ENCODE measurements at places on chromosomes 5 and 9.
A peak's percentile ranks its signal among the peaks of the same experiment; 100 is the strongest.

DNA sequence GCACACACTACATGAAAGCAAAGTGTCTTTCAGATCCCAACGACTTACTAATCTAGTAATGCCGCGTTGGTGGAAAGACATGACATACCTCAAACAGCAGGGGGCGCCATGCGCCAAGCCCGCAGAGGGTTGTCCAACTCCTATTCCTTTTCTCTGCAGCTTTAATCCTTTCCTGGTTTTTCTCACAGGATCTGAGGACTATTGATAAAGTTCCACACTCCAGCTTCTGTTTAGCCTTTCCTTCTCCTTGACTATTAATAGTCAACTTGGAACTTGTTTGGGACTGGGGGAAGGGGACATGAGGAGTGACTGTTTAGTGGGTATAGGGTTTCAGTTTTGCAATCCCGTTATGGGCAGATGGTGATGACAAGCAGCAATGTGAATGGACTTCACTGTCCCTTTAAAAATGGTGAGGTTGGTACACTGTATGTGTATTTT is 62.9 kb downstream of the OTULIN start:
- peak; percentile 70 for DNase-seq

DNA sequence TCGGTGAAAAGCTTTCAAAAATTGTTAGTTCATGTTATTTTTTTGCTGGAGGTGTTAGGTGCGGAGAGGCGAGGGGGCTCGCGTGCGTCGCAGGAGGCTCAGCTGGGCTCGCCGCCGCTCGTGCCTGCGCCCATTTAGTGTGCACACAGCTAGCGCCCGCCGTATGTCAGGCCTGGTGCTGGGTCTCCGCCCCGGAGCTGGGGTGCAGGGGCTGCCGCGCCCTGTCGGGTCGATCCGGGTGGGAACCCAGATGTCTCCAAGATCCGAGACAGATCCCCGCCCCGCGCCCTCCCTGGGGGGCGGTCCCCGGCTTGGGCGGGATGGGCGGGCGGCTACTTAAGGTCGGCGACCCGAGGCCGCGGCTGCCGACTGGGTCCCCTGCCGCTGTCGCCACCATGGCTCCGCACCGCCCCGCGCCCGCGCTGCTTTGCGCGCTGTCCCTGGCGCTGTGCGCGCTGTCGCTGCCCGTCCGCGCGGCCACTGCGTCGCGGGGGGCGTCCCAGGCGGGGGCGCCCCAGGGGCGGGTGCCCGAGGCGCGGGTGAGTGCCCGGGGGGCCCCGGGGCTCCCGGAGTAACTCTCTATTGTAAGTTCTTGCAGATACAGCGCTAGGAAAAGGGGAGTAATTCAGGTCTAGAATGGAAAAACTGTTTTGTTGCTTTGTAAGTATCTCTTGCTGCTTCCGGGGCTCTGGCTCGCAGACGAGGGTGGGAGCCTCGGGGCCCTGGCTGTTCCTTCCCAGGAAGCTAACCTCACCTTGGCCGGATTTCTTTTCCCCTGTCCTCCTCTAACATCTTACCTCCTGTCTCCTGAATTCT is 31.7 kb downstream of the GSN start:
- DNase-seq, result no peak

GRCh38 chr5:174294891-174295620 is 249.6 kb downstream of the NSG2 start:
- no peak for DNase-seq

GRCh38 chr9:90078988-90079421 is 474.2 kb downstream of the GADD45G start:
- no peak for DNase-seq

GRCh38 chr5:101969742-101970141 is 326.3 kb downstream of the SLCO4C1 start:
- peak; percentile 18 for DNase-seq

DNA sequence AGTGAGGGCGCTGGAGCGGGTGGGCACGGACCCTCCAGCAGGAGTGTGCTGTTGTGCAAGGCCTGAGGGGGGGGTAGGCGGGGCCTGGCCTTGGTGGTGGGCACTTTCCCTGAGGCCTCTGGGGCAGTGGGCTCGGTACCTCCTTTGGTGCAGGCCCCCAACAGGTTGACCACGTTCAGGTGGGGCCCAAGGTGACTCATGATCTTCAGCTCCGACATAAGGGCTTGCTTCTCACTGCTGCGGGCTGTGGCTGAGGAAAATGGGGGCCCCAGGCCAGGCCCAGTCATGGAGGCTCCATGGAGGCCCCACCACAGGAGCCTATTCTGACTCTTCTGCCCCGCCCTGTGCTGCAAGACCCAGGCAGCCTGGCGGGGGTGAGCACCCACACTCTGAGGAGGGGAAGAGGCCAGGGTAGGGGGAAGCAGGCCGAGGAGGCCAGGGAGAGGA is 31.5 kb downstream of the PDGFRB start:
- DNase-seq, result no peak

DNA sequence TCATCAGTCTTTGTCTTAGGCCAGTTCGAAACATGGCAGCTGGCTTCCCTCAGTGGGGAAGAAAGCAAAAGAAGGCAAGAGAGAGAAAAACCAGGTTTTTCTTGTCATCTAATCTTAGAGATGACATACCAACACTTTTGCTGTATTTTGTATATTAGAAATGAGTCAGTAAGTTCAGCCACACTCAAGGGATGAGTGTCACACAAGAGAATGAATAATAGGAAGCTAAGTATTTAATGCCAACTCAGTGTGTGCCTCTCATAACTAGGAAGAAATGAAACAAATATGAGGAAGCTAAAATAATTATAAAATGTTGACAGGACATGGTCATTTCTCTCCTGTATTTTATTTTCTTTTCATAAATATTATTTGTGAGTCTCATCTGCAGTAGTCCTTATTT is 65.3 kb downstream of the CDH12 start:
- no peak for DNase-seq

DNA sequence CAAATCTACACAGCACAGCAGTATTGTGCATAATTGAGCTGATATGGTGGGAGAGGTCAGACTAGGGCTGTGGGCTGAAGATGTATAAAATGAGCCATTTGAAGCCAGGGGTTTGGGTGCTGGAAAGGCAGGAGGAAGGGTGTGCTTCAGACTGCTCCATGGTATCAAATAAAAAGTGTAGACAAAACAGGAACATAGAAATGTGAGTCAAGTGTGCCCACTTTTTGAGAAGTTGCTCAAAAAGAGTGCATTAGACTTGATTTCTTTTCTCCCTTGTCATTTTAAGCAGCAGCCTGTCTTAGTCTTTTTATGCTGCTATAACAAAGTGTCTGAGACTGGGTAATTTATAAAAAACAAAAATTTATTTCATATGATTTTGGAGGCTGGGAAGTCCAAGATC is 55.8 kb upstream of the ZFAND5 start:
- DNase-seq, result no peak

GRCh38 chr5:31638345-31638744 is 586 bp upstream of the PDZD2 start:
- no peak for DNase-seq

DNA sequence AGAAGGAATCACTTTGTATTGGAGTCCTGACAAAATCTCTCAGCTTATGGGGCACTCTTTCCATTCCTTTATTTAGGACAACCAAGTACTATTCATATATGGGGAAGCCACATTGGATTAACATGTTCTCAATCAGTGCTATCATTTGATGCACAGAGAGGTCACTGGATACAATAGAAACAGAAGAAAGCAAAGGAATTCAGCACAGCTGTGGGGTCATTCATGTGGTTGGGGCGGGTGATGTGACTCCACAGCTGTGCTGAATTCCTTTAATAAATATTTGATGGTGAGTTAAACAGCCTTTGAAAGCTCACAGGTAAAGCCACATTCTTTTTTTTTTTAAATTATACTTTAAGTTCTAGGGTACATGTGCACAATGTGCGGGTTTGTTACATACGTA is 854 bp upstream of the TEX48 start:
- DNase-seq, result no peak

DNA sequence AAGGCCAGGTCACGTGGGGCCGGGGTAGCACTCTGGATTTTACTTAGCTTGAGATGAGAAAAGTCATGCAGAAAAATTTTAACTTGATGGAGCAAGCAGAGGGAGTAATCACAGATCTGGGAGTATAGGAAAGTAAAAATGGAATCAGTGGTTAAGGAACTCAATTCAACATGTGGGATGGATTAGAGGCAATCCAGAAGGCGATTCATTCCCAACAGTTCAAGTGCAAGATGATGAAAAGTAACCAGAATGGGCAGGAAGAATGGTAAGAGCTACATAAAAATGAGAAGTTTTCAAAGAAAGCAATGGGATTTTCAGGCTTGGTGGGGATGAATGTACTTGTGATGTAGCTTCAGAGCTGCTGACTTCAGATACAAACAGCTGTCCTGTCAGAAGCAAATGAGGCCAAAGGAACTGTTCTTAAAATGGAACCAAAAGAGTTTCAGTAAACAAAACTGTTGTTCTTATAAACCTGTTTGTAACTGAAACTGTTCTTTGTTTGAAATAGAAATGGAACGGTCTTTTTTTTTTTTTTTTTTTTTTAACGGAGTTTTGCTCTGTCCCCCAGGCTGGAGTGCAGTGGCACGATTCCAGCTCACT is 5.6 kb upstream of the SEC24A start:
- no peak for DNase-seq

DNA sequence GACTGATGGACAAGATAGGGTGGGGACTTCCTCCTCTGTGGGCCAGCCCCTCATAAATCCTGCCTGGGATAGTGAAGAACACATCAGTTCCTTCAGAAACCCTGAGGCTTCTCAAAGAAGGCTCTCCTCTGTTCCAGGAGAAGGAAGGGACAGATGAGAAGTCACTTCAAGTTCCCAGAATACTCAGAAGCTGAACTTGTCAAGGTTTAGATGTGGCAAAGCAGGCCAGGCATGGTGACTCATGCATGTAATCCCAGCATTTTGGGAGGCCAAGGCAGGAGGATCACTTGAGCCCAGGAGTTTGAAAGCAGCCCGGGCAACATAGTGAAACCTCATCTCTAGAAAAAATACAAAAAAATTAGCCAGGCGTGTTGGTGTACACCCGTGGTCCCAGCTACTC is 38.5 kb downstream of the STOM start:
- DNase-seq, result no peak

DNA sequence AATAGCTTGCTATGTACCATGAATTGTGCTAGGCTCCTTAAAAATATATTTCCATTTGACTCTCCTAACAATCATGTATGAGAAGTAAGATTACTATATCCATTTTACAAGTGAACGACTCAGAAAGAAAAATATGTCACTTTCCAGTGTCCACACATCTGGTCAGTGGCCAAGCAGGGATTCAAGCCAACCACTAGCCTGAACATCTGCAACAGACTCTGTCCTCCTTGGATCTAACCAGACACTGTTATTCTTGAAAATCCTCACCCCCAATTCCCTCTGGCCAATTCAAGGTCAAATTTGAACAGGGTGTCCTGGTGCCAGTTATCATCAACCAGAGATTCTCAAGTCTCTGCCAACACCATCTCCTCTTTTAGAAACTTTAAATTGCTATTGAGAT is 344.1 kb upstream of the WWC1 start:
- no peak for DNase-seq

DNA sequence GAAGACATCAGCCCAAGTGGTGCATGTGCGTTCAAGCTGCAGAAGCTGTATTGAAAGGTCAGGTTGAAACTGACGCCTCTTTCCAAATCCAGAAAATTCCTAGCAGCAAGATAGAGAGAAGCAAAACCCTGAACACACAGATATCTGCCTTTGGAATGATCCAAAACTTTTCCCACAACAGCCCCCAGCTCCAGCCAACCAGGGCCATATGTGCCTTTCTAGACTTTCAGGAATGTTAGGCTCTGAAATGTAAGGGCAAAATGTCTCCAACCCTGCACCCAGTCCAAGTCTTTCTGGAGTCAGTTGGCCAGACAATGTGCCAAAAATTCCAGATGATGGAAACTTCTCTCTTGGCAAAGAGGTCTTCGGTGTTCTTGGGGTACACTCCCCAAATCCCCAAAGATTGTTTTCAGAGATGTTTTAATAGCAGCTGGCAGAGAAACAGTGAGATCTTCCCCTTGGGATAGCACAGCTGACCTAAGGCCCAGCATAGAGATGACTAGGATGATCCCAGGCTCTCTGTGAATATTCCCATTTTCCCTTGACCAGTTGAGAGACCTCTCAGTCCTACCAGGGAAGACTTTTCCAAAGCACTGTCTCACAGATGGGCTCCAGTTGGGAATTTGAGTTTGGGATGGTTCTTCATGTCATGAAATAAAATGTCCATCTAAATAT is 440.4 kb upstream of the CD180 start:
- no peak for DNase-seq

DNA sequence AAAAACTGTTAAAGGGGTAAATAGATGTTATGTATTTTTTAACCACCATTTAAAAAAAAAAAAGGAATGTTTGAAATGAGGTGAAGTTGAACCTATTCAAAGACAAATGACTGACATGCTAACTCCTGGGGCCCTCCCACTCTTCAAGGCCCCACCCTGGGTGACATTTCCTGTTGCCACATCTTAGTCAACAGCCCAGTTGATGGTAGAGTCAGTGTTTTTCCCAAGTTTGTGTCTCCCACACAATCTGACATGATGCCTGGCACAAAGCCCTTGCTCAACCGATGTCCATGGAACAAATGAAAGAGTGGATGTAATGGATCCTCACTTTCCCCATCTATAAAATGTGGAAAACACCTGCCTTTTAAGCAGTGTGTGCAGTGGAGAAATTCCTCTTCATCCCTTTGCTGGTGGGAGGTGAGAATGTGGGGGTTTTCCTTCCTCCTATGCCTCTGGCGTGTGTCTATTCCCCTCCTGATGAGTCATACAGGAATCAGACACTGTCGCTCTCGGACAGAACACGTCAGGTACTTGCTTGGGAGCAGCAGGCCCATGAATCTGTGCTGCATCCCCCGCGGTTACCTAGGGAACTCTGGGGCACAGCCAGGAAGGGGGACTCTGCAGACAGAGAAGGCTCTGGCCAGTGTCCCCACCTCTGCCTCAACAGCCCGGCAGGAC is 13.7 kb upstream of the ADRA1B start:
- no peak for DNase-seq

GRCh38 chr5:151620461-151620840 is 29.3 kb upstream of the FAT2 start:
- DNase-seq, result no peak

DNA sequence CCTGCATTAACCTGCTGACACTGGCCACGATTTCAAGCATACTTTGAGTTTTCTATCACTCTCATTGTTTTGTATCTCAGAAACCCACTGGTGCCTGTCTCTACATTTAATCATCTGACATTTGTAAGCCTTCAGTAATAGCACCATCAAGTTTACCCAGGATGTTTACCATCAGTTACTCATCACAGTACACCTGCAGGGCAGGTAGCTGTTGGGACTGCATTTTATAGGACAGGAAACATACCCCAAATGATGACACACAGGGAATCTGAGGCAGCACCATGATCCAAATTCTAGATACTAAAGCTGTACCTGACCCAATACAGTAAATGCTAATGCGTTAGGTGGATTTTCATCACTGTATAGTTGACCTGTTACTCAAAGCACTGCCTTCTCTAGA is 114.2 kb downstream of the FEM1C start:
- no peak for DNase-seq

DNA sequence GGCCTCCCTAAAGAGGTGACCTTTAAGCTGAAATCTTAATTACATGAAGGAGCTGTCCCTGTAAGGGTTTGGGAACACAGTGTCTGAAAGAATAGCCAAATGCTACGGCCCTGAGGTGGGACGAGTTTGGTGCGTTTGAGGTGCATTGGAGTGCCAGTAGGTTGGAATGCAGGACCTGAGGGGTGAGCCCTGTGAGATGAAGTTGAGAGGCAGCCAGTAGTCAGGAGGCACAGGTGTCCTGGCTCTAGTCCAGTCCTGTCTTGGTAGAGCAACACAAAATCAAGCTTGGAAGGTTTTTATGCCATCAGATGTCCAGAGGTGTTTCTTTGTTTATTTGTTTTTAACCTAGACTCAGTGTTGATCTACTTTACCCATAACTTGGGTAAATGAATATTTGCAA is 108.5 kb downstream of the ARHGAP26 start:
- no peak for DNase-seq
